COR-L47 (cell line): ENCODE measurements at places on chromosomes 13 and 19.

DNA sequence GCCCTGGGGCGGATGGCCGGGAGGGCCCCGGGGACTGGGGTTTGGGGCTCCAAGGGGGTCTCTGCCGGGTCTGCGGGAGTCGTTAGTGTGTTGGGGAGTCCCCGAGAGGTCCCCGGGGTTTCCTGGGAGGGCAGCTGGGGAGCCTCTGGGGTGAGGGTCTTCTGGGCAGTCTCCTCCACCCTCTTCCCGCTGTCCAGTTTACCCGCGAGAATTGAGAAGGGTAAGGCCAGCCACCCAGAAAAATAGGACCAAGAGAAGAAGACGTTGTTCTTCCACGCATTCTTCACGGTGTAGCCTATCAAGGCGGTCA is 1.0 kb upstream of the ETFB start:
- no peak for DNase-seq

GRCh38 chr19:48424694-48425219 is 21.0 kb upstream of the GRWD1 start:
- no peak for DNase-seq

DNA sequence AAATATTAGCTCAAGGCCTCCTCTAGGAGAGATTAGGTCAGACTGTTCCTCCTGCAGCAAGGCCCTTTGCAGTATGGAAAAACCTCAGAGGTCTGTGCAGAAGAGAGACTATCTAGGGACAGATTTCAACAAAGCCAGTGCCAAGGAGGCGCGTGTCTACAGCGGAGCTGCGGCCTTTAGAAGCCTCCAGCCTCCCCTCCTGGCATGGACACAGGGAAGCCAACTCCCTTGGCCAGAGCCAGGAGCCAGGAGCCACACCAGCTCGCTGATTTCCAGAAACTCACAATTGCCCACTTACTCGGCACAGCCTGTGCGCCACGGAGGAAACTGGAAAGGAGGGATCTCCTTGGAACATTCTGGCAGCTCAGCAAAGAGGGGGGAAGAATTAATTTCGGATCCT is 63.4 kb downstream of the INSR start:
- DNase-seq = no peak

GRCh38 chr13:97342136-97342535 is 91.8 kb upstream of the RAP2A start:
- DNase-seq = no peak

GRCh38 chr19:35346193-35347052 is 1.3 kb upstream of the FFAR1 start:
- DNase-seq = no peak

DNA sequence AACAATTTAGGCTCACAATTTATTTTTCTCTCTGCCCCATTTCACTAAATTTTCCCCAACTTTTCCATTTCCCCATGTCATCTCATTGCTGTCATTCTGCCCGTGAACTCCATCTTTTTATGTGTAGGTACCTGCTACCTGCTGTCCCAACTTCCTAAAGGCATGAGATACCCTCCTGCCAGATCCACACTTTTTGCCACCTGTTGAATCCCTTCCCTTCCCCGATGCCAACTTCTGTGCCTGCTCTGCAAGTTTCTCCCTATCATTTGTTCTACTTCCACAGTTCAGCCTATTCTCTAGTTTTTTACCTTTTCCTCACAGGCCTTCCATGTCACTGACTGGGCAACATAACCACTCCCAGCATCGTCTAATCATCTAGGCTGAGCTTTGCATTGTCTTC is 607.5 kb upstream of the KLF12 start:
- no peak for DNase-seq

- DNase-seq = no peak
These were observed 43.5 kb downstream of the TRPM4 start for GRCh38 chr19:49201042-49201441.

GRCh38 chr19:15631817-15632216 is 8.9 kb upstream of the CYP4F3 start:
- DNase-seq = no peak

GRCh38 chr13:30759748-30760147 is 24.4 kb downstream of the ALOX5AP start:
- DNase-seq = no peak

DNA sequence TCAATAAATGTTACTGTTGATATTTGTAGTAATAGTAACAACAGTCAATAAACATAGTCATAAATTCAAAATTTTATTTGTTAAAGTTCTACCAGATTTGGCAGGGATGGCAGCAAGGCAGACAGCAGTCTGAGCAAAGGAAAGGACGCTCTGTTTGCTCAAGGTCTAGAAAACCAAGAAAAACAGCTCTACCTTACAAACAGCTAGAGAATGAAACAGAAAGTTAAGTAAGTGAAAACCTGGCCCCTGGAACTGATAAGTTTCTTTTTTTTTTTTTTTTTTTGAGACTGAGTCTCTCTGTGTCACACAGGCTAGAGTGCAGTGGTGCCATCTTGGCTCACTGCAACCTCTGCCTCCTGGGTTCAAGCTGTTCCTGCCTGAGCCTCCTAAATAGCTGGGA is 27.9 kb downstream of the ENOX1 start:
- no peak for DNase-seq

DNA sequence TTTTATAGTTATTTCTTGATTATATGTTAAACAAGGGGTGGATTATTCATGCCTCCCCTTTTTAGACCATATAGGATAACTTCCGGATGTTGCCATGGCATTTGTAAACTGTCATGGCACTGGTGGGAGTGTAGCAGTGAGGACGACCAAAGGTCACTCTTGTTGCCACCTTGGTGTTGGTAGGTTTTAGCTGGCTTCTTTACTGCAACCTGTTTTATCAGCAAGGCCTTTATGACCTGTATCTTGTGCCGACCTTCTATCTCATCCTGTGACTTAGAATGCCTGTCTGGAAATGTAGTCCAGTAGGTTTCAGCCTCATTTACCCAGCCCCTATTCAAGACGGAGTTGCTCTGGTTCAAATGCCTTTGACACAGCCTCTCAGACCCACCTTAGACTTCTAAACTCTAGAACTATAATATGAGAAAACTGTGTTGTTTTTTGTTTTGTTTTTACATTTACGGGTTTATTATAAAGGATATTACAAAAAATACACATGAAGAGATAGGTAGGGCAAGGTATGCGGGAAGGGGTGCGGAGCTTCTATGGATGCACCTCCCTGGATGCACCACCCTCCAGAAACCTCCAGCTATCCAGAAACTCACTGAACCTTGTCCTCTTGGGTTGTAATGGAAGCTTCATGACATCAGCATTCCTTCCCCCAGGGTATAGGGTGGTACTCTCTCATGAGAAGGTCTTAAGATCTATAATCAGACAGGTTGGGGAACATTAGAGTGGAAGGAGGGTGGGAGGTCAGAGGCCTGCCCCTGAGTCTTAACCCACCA is 15.8 kb upstream of the SPRYD7 start:
- no peak for DNase-seq

- DNase-seq = no peak
These were observed 32.1 kb downstream of the SLC25A30 start for GRCh38 chr13:45385907-45386553.

DNA sequence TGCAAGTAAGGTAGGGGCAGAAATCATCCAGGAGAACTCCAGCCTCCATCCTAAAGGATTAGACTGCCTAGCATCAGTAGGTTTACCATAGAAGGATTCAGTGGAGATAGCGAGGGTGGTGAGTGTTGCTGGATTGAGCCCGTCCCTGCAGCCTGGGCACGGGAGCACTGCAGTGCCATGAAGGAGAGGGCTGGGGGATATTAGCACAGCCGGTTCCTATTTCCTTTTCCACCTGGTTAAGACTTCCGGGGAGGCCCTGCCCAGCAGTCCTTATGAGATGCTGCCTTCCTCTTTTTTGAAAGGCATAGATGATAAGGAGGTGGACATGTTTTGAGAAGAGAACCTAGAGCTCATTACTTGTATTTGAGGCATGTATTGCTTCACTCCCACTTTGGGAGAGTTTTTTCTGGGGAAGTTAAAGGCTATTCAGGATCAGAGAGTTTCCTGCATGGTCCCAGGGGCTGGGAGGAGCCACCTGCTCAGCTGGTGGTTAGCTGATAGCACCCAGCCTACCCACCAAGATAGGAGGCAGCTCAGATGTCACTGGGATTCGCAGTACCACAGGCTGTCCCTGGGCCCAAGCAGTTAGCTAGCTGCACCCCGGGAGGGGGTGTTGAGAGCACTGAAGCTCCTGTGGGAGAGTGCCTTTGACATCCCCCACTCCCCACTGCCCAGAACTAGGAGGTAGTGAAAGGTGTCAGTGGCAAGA is 17.2 kb downstream of the ACTN4 start:
- no peak for DNase-seq

DNA sequence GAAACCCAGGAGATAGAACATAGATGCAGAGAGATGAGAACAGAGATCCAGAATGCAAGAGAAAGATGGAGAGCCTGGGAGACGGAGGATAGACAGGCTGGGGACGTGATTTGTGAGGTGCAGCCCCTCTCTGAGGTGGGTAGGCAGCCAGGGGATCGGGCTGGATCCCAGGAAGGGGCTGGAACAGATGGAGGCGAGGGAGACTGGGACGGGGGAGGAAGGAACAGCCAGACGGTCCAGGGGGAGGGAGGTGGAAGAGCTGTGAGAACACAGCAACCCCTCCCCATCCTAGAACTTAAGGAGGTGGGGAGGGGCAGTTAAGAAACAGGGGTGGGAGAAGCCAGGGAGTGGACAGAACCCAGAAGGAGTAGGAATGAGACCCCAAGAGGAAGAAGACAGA is 3.1 kb downstream of the SLC17A7 start:
- no peak for DNase-seq

DNA sequence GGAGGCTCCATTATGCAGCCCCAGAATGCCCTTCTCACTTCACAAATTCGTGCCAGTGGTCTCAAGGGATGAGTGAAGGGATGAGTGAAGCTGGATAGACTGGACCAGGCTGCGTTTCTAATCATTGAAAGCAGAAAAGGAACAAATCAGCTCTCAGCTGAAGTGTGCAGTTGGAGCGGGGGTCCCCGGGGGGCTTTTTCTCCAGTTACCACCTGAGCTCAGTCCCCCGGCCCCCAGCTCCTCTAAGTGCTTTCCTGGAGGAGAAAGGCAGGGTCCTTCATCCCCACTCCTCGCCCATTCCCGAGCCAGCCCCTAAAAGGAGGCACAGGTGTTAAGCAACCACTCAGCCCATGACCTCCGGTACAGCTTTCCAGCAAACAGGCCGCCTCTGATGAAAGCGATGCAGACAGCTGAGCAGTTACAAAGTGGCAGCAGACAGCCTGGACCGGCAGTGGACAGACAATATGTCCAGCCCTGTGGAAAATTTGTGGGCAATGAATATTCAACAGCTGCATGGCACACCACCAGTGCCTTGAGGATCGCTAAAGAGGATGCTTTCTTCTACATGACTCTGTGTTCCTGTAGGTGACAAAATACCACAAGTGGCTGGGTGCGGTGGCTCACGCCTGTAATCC is 110.7 kb upstream of the UBL3 start:
- DNase-seq = no peak

DNA sequence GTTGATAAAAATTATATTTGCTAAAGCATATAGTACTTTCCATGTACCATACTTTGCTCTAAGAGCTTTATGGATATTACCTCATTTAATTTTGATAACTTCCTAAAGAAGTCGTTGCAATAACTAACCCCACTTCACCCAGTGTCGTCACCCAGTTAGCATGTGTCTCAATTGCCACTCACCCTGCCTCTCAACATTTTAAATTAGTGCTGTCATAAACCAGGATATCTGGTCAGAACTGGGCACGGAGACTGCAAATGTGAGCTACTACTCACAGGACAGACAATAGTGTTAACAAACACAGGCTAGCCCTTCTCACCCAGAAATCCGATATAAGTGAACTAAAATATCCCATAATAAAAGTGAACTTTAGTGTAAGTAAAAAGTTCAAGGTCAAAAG is 430.6 kb downstream of the KLF12 start:
- DNase-seq = no peak

GRCh38 chr13:97749174-97749573 is 204.3 kb upstream of the IPO5 start:
- no peak for DNase-seq

DNA sequence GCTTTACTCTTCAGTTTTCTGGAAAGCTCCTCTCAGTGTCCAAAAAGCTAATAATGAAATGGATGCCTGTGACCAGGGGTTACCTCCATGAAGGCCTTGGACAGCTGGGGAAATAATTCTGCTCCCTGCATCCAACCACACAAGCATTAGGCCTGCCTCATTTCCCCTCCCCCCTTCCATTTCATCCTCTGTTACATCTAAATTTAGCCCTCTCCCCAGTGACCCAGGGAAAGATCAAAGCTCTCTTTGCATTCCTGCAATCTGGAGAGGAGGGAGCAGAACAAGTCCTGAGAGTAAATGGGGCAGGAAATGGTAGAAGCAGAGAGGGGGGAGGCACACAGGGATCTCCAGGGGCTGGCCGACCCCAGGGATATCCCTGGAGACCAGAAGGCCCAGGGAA is 452.7 kb downstream of the TSHZ3 start:
- DNase-seq = no peak

GRCh38 chr13:21913010-21913409 is 242.1 kb downstream of the FGF9 start:
- DNase-seq = no peak
